ENCODE measurements at places on chromosomes 5 and 9.

GRCh38 chr5:57366744-57367143 is 115.9 kb downstream of the ACTBL2 start:
- peak; percentile 57 for DNase-seq

DNA sequence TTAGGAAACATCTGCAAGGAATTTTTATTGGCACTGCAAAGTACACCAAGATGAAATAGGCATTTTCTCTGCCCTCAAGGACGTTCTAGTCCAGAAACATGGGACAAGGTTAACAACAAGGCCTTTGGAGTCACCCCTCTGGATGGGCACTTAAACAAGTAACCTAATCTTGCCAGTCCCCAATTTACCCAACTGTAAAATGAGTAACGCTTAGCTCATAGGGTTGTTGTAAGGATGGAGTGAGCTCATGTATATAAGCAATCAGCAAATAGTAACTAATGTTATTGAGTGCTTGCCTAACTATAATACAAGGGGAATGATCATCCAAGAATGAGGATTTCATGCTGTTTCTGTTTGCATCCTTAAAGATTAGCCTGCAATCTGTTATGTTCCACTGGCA is 189.3 kb downstream of the PAPPA start:
- no peak for DNase-seq

- no peak for DNase-seq
Observed at GRCh38 chr5:89309268-89309667, 426.3 kb upstream of the MEF2C start.

DNA sequence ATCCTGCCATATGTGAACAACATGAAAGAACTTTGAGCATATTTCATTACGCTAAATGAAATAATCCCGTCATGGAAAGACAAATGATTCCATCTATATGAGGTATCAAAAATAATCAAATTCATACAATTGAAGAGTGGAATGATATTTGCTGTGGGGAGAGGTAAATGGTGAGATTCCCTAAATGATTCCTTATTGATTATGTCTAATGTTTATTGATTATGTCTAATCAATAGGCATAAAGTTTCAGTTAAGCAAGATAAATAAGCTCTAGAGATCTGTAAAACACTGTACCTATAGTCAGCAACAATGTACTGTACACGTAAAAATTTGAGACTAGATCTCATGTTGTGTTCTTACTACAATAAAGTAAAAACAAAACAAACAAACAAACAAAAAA is 85.4 kb upstream of the MEGF10 start:
- DNase-seq = no peak

- DNase-seq = no peak
Observed at GRCh38 chr5:61981886-61982285, 324.1 kb upstream of the KIF2A start.

DNA sequence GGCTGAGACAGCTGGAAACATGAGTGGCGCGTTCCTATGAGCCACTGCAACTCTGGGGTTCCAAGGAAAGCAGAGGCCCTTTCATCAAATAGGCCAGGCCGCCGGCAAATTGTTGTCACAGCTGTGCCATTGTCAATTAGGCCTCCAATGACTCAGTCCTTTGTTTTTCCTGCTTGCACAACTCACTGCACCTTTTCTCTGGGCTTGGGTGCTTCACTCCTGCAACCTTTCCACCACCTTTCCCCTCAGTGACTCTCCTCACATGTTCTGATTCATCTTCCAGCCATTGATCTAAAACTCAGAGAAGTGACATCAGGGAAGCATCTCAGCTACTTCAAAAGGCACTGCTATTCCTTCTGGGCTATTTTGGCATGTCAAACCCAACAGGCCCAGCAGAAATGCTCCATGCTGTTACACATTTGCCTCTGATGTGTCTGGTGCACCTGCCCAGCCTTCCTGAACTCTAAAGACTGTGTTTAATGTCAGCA is 653.7 kb downstream of the NR2F1-AS1 start:
- peak; percentile 37 for DNase-seq

- no peak for DNase-seq
Observed at GRCh38 chr5:67617051-67617450, 420.5 kb upstream of the CD180 start.

DNA sequence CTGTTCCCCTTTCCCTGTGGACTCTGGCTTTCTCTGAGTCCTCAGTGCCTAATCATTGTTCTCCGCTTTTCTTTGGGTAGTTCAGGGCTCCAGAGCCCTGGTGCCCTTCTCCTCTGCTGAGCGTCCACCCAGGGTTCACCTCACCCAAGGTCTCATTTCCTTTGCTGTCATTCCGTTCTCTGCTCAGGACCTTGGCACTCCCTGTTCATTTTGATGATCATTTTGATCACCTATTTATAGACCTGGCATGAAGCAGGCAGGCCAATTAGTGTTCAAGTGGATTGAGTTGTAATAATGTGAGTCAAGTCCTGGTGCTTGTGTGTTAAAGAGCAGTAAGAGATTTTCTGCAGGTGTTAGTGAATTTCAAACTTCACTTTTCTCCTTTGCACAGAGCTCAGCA is 3.6 kb downstream of the TRIO start:
- DNase-seq = no peak

DNA sequence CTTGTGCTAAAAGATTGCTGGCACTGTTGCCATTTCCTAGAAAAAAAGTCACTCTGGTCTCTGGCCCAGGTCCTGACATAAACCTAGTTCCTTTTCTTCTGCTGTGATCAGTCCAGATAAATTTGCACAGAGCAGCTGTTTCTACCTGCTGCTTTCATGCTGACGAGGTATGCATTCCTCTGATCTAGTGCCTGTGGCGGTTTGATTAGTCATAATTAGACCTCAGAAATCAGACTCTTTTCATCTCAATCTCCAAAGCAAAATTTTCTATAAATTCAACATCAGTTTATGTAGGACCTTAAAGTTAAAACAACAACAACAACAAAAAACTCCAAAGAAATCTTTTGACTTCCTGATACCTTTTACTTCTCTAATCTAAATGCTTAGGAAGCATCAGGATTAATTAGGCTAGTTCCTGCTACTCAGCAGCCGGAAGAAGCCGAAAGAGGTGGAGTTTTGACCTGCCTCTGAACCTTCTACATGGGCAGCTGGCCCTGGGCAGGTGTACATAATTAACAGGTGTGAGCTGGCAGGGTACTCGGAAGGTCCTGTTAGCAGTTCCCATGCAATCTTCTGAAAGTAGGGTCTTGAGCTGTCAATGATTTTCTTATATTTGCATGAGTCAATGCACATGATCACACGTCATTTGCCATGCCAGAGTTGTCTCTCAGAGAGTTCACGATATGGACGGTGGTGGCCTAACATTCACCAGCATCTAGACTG is 83.3 kb upstream of the CCDC112 start:
- DNase-seq = peak; percentile 54

DNA sequence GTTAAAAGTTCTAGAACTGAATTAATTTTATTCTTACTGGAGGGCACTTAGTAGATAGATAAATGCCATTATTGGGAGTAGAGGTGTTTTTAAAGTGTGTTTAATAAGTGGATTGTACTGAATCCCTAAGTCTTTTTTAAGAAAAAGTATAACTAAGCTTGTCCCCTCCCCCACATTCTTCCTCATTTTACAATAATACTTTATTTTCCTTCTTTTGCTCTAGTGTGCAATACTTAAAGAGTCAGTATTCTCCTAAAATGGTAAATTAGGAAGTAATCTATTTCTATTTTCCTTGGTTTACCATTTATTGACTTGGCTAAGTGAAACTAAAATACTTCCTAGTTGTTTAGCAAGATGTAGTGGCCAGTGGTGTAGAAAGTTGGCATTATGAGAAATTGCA is 11.6 kb downstream of the UBLCP1 start:
- DNase-seq = no peak

DNA sequence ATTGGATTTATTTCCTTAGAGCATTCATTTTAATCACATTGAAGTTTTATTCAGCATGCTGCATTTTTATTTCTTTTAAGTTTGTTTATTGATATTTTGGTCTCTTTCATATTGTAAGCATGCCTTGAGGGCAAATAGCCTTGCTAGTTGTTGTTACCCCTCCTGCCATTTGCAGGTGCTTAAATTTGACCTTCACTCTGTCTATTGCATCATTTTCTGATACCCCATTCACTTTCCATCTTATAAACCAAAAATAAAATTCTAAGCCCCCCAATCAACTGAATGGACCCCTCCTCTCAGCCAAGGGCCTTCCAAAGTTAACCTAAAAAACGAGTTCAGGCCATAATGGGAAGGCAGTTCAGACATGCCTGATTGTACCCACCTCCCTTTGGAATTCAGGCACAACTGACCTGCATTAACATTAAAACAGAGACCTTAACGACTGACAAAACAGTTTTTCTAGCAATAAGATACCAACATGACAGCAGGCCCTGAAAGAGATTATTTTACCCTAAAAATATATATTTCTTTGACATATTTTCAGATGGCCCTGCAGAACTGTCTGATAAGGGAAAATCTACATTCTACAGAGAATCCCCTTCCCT is 32.1 kb downstream of the TARS1 start:
- DNase-seq = no peak

DNA sequence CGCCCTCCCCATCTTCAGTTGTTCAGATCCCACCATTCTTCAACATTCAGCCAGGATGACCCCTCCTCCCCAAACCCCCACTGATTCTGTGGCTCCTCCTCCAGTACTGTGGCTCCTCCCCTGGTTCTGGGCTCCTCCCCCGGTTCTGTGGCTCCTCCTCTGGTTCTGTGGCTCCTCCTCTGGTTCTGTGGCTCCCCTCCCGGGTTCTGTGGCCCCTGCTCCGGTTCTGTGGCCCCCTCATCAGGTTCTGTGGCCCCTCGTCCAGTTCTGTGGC is 32.8 kb downstream of the C5orf15 start:
- DNase-seq = no peak

GRCh38 chr9:119126040-119126439 is 243.2 kb downstream of the BRINP1 start:
- DNase-seq = no peak

DNA sequence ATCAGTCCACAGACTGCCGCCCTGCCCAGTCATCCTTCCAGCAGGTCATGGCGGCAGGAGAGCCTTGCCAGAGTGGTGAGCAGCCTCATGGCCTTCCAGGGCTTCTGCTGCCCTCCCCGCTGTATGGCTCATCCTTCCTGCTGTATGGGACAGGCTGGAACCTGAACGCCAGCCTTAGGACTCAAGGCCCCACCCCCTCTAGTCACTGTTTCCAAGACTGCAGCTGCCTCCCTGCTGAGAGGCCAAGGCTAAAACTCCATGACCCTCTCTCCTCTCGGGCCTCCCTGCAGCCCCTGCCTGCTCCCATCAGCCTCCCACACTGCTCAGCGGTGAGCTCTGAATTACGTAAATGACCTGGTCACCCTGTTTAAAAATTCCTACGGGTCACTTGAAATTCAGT is 227.5 kb downstream of the AGTPBP1 start:
- DNase-seq = no peak

GRCh38 chr5:138110266-138110963 is 26.6 kb downstream of the WNT8A start:
- peak; percentile 30 for DNase-seq

GRCh38 chr9:94586814-94587213 is 6.8 kb downstream of the FBP2 start:
- DNase-seq = peak; percentile 41

GRCh38 chr9:100211476-100211875 is 112.4 kb downstream of the INVS start:
- no peak for DNase-seq

DNA sequence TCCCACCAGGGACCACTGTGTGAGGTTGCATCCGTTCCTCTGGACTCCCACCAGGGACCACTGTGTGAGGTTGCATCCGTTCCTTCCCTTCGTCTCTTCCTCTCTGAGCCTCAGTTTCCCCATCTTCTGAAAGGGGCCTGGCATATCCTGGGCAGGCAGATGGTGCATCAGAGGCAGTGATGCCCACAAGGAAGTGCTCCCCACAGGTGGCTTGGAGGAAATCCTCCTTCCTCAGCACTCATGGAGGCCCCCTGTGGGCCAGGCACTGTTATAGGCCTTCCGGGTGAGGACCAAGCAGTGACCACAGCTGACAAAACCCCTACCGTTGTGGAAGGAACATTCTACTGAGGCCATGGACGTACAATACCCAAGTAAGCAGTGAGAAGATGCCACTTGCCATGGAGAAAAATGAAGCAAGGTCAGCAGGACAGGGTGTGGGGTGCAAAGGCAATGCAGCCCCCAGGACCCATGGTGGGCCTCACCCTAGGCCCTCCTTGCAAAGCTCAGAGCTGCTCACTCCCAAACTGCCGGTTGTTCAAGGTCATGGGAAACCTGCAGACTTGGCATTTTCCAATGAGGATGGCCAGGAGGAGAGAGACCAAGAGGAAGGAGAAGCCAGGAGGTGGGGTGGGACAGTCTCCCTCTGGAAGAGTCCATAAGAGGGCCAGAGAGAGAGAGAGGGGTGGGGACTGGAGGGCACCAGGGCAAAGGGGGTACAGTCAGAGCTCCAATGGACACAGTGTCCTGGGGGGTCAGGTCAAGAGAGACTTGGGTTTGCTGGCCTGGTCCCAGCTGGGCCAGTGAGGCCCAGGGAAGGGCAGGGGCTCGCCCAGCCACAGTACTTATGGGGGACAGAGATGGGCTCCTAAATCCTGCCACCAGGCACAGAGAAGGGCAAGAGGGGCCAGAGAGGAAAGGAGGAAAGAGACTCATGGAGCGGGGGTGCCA is 51.1 kb downstream of the C9orf50 start:
- peak; percentile 48 for DNase-seq

GRCh38 chr5:31722111-31722510 is 83.2 kb downstream of the PDZD2 start:
- DNase-seq = no peak

- DNase-seq = no peak
Observed at GRCh38 chr5:44927115-44927733, 118.5 kb downstream of the MRPS30 start.

DNA sequence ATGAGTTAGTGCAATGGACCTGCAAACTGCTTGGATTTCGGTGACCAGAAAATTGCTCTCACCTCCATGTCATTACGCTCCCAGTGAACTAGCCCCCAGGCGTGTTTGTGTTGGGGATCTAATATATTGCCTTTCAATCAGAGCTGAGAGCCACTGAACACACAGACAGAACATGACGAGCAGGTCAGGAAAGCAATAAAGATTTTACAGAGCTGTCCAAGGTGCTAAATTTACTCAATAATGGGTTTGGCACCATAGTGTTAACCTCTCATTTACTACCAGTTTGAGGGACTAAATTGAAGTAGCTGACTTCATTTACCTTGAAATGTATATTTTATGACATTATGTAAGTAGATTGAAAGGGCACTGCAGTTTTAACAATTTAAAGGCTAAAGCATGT is 383.0 kb downstream of the EBF1 start:
- no peak for DNase-seq

DNA sequence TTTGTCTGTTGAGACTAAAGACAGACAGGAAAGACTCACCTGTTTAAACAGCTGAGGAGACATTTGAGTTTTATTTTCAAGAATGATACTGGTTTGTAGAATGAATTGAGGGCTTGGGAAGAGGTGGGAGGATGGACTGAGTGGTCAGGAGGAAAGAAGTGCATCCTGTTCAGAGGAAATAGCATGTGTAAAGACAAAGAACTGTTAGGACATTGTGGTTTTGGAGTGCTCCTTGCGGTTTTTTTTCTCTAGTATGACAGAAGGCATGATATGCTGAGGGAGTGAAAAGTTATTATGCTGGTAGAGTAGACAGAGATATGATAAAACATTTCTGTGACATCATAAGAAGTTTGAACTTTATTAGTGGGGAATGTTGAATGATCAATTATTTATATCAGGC is 270.7 kb upstream of the ELAVL2 start:
- no peak for DNase-seq

Measured in astrocyte (in vitro differentiated cells and primary cell).